Adrenal gland (tissue), 19 donors: ENCODE measurements at places on chromosomes 1 and 21. TPM values are rescaled to one million over a fixed set of nuclear protein-coding genes. Genes with fewer than 3 reads are reported as not detected.
A peak's percentile ranks its signal among the peaks of the same experiment; 100 is the strongest.

DNA sequence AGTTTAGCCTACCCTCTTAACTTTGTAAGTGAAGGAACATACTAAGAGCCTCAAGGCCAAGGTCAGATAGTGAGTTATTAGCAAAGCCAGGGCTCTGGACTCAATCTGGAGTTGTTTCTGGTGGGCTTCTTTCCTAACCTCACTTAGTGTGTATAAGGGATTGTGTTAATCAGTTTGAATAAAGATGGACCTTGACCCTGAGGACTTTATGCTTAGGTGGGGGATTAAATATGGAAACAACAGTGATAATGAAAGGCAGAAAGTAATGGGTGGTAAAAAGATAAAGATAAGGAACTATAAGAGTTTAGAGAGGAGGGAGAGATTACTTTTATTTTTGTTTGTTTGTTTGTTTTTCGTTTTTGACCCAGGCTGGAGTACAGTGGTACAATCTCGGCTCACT, 5.5 kb downstream of the RABGAP1L start:
- no peak overlapping the region for H3K27ac ChIP-seq
- H3K27me3 ChIP-seq, result no peaks in the 10 kb centered on the region
- no peak overlapping the region for H3K4me3 ChIP-seq
- H3K4me1 ChIP-seq, result peaks cover 8% of the 10 kb centered on the region
- DNase-seq, result no peak
- no peaks in the 10 kb centered on the region for H3K36me3 ChIP-seq

- H3K27me3 ChIP-seq, result no peaks in the 10 kb centered on the region
- no peaks in the 10 kb centered on the region for H3K36me3 ChIP-seq
- DNase-seq, result no peak
- no peaks in the 10 kb centered on the region for H3K4me1 ChIP-seq
- no peak overlapping the region for H3K27ac ChIP-seq
- no peak overlapping the region for H3K4me3 ChIP-seq
Observed at GRCh38 chr1:54480525-54480848, 67.5 kb upstream of the ACOT11 start.

GRCh38 chr21:43919871-43920801, 55.1 kb downstream of the AGPAT3 start:
- H3K36me3 ChIP-seq, result no peaks in the 10 kb centered on the region
- no peaks in the 10 kb centered on the region for H3K27me3 ChIP-seq
- no peak overlapping the region for H3K27ac ChIP-seq
- H3K4me1 ChIP-seq, result no peaks in the 10 kb centered on the region
- H3K4me3 ChIP-seq, result no peak overlapping the region

GRCh38 chr1:56578963-56579875, at the start of gene PLPP3:
TSS of gene PLPP3 (minus strand) at chr1:56579563. CDS start at chr1:56579016, 547 bp downstream.
- no peaks in the 10 kb centered on the region for H3K36me3 ChIP-seq
- H3K4me1 ChIP-seq, result peaks cover 10% of the 10 kb centered on the region
- H3K27ac ChIP-seq, result peak within 1 kb of the TSS; percentile 74
- H3K27me3 ChIP-seq, result no peaks in the 10 kb centered on the region
- peak; percentile 92 for DNase-seq
- peak within 1 kb of the TSS; percentile 99 for H3K4me3 ChIP-seq

DNA sequence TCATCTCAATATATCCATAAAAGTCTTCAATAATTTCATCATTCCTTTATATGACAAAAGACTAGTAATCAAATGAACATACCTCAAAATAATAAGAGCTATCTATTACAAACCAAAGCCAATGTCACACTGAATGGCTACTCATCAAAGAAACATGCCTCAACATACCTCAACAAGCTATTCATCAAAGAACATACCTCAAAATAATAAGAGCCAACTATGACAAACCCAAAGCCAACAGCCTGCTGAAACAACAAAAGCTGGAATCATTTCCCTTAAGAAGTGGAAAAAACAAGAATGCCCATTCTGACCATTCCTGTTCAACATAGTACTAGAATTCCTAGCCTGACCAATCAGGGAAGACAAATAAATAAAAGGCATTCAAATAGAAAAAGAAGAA, 1373.7 kb downstream of the BRINP3 start:
- no peaks in the 10 kb centered on the region for H3K27me3 ChIP-seq
- H3K27ac ChIP-seq, result no peak overlapping the region
- H3K4me1 ChIP-seq, result no peaks in the 10 kb centered on the region
- no peak for DNase-seq
- H3K36me3 ChIP-seq, result no peaks in the 10 kb centered on the region
- no peak overlapping the region for H3K4me3 ChIP-seq

The FCAMR gene
- not detected for total RNA-seq

The IL12RB2 gene
- 0.41 TPM for total RNA-seq

The IL24 gene
- not detected for total RNA-seq

The CFHR5 gene
- total RNA-seq, result not detected
